ENCODE measurements at places on chromosomes 12 and 14.

GRCh38 chr12:78703820-78704525, 160.6 kb upstream of the SYT1 start:
- DNase-seq, result no peak

GRCh38 chr14:89245802-89246201, 171.2 kb downstream of the FOXN3 start:
- no peak for DNase-seq

- DNase-seq, result no peak
These were observed 109.3 kb upstream of the EVL start for GRCh38 chr14:99955826-99956455.

DNA sequence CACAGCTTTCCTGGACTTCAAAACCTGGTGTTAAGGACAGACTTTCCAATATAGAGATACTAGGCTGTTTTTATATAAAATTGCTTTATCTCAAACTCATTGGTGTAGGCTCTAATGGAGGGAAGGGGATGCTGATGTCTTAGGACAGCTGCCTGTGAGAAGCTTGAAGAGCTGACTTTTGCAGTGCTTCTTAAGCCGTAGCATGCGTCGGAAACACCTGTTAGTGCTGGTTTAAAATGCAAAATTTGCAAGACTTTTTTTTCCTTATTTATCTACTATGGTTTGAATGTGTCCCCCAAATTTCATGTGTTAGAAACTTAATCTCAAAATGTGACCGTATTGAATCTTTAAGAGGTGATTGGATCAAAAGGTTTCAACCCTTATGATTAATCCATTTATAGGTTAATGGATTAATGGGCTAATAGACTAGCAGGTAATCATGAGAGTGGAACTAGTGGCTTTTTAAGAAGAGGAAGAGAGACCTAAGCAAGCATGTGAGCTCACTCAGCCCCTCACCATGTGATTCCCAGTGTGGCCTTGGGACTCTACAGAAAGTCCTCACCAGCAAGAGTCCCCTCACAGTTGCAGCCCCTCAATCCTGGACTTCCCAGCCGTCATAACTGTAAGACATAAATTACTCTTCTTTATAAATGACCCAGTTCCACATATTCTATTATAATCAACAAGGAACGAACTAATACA, 60.9 kb upstream of the FUT8 start:
- DNase-seq, result no peak

DNA sequence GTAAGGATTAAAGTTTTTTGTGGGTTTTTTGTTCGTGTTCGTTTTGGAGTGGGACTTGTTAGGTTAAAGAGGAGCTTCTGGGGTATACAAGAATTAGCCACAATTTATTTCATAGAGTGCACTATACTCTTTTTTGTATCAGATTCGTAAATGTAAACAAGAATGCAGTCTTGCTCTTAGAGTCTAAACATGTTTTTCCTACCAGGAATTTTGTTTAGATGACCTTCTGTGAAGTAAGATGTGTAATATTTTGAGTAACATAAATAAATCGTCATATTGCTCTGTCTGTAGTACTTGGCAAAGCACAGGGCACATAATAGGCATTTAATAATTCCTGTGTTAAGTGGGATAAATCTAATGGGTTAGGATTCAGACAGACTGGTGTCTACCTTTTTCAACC, 9.6 kb downstream of the CNOT2 start:
- no peak for DNase-seq

DNA sequence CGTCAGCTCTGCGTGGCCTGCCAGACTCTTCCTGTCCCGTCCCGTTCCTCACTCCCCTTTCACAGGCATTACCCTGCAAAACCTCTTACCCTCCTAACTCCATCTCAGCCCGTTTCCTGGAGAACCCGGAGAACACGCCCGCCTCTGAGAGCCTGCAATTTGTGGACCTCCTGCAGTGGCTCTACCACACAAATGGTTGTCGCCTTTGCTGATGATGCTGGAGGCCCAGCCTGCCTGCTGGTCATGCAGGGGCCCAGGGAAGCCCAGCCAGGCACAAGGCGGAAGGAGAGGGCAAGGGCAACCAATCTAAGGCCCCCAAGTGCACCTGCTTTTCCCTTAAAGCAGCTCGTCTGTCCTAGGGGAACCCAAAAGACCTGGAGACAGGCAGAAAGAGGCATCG, 22.5 kb downstream of the RFLNA start:
- DNase-seq, result no peak

- no peak for DNase-seq
These were observed 4.5 kb downstream of the PGF start for GRCh38 chr14:74950795-74951442.

DNA sequence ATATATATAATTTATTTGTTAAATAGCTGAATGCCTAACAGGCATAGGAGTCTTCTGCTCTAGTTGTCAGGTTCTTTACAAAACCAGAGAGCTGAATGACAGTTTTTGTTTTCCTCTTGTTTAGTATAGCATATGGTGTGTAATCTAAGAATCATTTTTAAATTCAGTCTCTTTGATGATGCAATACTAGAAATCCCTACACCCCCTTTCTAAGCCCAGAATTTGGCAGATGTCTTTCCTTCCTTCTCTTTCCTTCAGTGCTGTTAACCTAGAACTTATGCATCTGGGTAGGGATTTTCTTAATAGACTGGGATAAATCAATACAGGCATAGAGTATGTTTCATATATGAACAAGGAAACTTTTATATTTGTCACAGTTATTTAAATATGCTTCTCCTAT, 198.1 kb downstream of the KCNH5 start:
- DNase-seq, result no peak

DNA sequence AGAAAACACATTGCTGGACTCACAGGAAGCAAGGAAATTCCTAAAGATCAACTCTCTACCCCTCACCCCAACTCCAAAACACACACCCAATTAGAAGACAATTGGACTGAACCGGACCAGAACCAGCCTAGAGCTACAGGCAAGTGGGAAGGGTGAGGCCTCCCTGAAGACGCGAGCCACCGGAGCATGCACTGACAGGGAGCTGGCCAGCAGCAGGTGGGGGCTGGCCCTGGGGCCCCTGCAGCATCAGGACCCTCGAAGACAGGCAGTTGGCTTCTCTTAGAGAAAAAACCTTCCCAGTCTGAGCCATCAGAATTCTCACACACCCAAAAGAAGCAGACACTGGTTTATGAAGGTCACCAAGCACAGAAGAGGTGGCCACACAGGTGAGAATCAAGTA, 209.5 kb upstream of the DIO3 start:
- no peak for DNase-seq

DNA sequence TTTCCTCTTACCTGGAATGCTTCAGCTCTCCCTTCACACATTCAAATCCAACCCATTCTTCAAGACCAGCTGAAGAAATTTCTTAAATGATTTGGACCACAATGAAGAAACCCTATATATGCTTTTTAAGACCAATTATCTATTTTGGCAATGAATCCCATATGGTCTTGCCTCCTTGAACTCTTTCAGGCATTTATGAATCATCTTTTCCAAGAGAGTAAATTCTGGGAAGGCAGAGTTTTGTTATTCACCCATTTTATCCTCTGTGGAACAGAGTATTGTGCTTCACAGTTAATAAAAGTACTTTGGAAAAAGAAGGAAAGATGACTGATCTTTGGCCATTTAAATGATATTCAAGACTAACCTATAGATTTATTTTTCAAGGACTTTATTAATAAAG, 14.0 kb downstream of the GIT2 start:
- no peak for DNase-seq

DNA sequence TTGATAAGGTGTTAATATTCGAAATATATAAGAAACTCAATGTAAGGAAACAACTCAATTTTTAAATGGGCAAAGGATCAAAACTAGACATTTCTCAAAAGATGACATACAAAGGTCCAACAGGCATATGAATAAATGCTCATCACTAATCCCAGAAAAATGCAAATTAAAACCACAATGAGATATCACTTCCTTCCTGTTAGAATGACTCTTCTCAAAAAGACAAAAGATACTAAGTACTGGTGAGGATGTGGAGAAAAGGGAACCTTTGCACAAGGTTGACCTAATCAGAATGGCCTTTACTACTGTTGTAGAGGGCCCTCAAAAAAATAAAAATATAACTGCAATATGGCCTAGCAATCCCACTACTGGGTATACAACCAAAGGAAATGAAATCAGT, 383.4 kb downstream of the KCNH5 start:
- no peak for DNase-seq

DNA sequence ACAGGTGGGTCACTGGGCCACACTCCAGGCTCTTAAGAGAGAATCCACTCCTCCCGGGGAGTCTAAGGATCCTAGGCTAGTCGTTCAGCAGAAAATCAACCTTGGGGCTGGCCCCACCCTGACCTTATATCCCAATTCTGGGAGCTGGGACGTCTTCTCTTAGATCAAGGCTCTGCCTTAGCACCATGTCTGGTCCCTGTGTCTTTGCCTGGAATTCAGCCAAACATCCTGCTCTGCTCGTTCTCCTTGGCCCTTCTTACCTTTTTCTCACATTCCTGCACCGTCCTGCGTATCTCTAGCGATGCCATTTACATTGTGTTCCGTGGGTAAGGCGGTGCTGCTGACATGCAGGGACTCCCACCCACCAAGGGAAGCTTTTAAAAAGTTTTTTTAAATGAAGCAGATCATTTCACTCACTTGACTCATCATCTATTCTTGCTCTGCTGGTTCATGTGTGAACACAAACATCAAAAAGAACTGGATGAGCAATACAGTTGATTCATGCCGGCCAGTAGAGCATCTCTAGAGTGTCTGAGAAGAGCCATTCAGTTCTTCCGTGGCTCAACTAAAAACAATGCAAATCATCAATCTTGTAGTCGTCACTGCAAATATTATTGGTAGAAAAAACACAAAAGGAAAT, 50.2 kb downstream of the KCNK13 start:
- no peak for DNase-seq
